ENCODE measurements at places on chromosomes 2 and 18.

DNA sequence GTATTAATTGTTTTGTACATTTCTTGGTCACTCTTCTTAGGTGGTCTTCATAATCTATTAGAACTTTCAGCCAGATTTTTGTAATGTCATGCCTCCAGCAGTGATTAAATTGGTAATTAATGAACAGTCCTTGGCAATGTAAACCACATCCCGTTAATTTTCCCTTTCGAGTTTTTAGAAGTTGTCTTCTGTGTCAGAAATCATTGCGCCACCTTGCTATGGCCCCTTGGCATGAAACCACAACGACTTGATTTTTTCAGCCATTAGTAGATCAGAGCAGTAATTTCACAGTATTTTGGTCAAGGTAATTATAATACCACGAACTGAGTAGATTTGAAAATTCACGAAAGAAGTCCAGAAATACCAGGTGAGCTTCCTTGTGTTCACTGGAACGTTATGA, 86.0 kb upstream of the OTX1 start:
- DNase-seq, result no peak

GRCh38 chr2:135555311-135555710, 24.0 kb downstream of the R3HDM1 start:
- DNase-seq, result no peak

DNA sequence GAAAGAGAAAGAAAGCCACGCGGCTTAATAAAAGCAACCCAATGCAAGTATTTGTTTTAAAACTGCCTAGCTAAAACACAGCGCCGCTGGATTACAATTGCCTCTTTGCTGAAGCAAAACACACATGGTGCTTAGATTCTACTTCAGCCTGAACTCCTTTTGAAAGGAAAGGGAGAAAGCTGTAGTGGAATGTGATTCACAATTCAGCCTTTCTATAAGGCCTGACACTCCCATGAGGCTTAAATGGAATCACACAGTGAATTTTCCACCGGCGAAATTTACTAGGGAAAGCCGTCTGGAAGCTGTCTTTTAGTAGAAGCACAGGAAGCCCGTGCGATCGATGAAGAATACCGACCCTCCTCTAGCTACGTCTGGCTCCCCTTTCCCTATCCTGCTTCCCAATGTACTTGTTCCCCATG, 348.0 kb downstream of the DLGAP1 start:
- DNase-seq, result no peak

DNA sequence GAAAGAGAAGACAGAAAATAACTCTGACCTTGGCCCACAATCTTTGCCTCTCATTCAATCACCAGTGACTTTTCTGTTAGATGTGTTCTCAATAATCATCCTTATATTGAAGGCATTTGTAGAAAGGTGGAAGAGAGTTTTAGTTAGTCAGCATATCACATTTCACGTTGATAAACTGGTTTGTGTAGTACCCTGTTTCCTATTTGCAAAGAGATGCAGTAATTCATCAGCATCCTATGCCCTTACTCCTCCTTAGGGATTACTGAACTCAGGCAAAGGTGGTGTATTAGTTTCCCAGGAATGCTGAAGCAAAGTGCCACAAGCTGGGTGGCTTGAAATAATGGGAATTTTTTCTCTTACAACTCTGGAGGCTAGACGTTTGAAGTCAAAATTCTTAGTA, 145.0 kb downstream of the SPP2 start:
- no peak for DNase-seq

All from activated CD8-positive, alpha-beta T cell treated with anti-CD3 and anti-CD28 coated beads for 36 hours (primary cell).